Cortex of kidney (tissue), 1 donor: ENCODE measurements at places on chromosomes 6 and 20.

DNA sequence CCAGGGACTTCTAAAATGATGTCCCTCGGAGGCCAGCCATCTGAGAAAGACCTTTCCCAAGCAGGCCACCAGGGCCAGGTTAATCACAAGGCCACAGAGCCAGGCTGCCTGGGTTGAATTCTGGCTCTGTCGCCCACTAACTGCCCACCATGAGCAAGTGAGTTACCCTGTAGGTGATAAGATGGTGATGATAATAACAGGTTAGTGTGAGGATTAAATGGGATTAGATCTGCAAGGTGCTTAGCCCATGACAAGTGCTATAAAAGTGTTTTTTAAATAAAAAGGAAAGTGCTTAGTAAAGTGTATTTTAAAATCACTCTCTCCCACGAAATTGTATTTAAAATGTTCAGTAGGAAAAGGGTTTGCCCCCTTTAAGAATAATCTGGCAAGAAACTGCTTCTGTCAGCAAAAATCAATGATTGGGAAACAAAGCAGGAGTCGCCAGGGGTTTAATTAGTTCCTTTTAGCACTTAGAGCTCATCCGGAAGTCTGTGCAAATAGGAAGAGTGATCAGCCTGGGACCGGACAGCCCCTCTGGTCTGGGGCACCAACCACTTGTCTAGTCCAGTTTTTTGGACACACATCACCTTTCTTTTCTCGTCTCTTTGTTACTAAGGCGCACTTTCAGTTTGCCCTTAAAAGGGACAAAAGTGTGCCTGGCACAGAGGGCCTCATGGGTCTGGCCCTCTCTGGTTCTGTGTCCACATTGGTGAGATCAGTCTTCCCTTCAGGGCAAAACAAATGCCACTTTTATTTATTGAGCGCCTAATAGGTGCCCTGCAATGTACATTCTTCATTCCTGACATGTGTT lies 150.4 kb downstream of the GRM4 start:
- DNase-seq, result no peak

GRCh38 chr6:53216301-53216700 lies 67.7 kb upstream of the GCM1 start:
- no peak for DNase-seq

DNA sequence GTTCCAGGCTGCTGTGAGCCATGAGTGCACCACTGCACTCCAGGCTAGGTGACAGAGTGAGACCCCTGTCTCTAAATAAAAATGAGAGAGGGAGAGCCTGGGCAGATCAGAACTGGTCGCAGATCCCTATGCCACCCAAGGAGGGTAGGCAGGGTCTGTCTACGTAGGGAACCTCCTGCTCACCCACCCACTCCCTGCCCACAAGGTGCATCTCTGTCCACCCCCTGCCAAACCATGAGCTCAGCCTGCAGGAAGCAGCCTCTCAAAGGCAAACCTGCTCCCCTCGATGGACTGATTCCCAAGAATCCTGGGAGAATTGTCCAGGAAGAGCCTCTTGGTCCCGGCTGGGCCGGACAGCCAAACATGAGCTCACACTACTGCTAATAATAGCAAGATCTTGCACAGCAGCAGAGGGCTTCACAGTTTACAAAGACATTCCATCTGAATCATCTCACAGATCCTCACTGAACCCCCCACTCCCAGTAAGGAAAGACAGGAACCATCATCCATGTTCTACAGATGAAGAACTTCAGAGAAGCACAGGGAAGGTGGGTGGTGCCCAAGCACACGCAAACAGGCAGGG lies 27.8 kb upstream of the TLDC2 start:
- no peak for DNase-seq

DNA sequence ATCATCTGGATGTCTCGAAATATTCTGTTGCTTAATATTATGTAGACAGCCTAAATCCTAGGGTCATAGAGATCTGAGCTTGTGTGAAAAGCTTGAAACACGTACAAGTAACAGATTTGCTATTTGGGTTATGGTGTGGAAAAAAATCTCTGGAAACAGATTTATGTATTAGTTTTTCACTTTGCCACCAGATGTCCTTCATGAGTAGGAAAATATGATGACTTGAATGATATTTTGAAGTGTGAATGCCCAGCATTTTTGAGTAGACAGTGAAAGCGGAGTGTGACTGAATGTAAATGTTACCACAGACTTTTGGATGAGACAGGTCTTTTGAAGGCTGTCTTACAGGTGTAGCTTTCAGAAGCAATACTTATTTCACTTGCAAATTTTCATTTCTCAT lies 4.2 kb upstream of the BMP6 start:
- no peak for DNase-seq

DNA sequence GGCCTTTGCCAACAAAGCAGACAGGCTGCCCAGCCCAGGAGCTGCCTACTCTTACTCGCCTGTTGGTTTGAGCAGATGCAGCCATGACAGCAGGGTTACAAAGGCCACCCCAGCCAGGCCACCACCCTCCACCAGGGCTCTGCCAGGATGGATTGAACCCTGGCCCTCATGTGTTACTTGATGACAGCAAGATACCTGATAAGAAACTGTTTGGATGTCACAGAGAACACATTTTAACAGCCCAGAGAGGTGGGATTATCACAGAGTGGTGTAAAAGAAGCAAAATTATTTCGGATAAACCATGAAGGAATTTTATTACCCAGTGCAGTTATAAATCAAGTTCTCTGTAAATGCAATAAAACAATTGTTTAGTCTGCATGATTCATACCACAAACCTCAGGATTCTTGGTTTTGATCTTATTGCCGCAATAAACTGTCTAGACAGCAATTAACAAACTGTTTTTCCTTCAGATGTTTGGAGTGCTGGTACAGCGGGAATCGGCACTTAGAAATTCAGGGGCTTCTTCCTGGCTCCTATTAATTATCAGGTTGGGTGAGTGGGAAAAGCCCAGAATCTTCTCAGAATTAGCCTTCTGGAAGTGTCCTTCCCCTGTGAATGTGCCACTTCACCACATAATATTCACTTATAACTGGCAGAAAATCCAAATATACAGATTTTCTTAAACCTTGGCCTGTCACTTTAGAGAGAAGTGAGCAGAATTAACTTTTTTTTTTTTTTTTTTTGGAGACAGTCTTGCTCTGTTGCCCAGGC lies 58.0 kb upstream of the SALL4 start:
- DNase-seq, result no peak

DNA sequence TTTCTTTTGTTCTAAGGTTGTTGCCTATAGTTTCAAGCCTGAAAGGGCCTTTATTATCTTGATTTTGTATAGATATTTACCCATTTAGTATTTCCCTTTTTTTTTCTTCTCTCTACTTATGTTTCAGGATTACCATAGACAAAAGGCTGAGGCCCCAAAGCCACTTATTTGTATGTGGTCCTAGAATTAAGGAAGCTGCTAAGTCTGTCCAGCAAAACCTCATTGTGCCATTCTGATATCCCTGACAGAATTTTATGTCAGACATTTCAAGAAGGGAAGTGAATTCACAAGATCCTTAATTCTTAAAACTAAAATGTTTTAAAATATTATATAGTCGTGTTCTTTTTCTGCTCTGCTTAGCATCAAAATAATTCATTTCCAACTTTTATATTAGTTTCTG lies 6.9 kb downstream of the HAO1 start:
- DNase-seq, result no peak

DNA sequence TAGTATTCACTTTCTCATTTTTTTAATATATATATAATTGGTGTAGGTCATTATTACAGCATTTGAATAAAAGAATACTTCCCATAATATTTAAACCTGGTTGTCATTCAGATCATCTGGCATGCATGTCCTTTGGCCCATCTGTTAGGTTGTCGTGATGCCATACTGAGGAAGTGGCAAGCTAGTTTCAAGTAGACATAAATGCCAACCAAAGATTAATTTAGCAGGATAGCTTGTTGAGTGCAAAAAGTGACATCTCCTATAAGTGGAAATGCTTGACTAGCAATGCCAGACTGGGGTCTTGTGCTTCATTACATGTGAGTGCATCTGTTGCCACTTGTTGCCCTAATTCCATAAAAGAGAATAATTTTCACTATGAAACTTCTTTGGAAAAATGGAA lies 1044.7 kb downstream of the GRIK2 start:
- DNase-seq, result no peak
